ENCODE measurements at places on chromosomes 1 and 21. TPM values are rescaled to one million over a fixed set of nuclear protein-coding genes. Genes with fewer than 3 reads are reported as not detected.
A peak's percentile ranks its signal among the peaks of the same experiment; 100 is the strongest.

- H3K36me3 ChIP-seq = peaks cover 3% of the 10 kb centered on the region
- H3K27me3 ChIP-seq = peaks cover 24% of the 10 kb centered on the region
- H3K27ac ChIP-seq = no peak overlapping the region
- H3K4me3 ChIP-seq = no peak overlapping the region
- H3K4me1 ChIP-seq = peaks cover 4% of the 10 kb centered on the region
- DNase-seq = no peak
These were observed 161.0 kb downstream of the URB2 start for GRCh38 chr1:229786974-229787610.

DNA sequence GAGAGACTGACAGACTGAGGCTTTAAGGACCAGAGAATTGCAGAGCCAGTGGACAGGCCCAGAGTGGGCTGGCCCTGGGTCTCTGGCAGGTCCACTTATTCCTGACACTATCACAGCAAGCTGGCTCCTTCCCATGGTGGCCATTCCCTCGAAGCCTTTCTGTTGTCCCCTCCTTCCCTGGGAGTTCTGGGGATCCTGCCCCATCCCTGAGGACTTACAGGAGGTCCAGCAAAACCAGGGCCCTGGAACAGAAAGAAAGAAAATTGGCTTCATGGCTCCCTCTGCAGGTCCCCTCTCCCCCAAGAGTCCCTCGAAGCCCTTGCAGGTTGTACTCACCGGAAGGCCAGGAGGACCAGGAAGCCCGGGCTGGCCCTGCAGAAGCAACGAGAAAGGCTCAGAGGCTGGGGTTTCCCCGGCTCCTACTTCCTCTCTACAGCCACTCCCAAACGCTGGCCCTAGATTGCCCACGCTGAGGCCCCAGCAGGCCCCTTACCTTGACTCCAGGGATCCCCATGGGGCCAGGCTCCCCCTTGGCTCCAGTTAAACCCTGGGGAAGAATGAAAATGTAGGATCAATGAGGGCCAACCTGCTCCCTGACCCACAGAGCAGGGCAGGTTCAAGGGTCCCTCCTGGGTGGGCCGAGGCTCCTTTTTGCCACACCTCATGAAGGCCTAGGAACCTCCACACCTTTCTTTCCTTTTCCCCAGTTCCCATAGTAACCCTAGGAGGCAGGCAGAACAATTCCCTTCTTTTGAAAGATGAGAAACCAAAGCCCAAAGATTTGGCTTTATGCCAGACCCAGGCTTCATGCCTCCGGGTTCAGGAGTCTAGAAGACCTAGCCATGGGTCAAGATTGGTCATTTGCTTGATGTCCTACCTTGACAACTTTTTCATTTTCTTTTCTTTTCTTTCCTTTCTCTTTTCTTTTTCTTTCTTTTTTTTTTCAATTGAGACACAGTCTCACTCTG lies 4.6 kb downstream of the COL9A2 start:
- peaks cover 25% of the 10 kb centered on the region for H3K27me3 ChIP-seq
- H3K27ac ChIP-seq = no peak overlapping the region
- no peak overlapping the region for H3K4me3 ChIP-seq
- H3K4me1 ChIP-seq = peaks cover 12% of the 10 kb centered on the region
- H3K36me3 ChIP-seq = no peaks in the 10 kb centered on the region

- H3K4me3 ChIP-seq = no peak overlapping the region
- peaks cover 16% of the 10 kb centered on the region for H3K4me1 ChIP-seq
- H3K36me3 ChIP-seq = no peaks in the 10 kb centered on the region
- DNase-seq = no peak
- H3K27me3 ChIP-seq = peaks cover 4% of the 10 kb centered on the region
These were observed 7.9 kb downstream of the MYBPHL start for GRCh38 chr1:109298666-109299557.

- DNase-seq = no peak
- peaks cover 93% of the 10 kb centered on the region for H3K27me3 ChIP-seq
- H3K27ac ChIP-seq = peak overlapping the region; percentile 20
- H3K36me3 ChIP-seq = no peaks in the 10 kb centered on the region
- H3K4me1 ChIP-seq = peaks cover 30% of the 10 kb centered on the region
These were observed 415.7 kb upstream of the ESRRG start for GRCh38 chr1:217138799-217139466.

- peaks cover 34% of the 10 kb centered on the region for H3K27me3 ChIP-seq
- no peak overlapping the region for H3K4me3 ChIP-seq
- DNase-seq = no peak
- no peak overlapping the region for H3K27ac ChIP-seq
These were observed 5.7 kb upstream of the PPM1J start for GRCh38 chr1:112720800-112721199.

DNA sequence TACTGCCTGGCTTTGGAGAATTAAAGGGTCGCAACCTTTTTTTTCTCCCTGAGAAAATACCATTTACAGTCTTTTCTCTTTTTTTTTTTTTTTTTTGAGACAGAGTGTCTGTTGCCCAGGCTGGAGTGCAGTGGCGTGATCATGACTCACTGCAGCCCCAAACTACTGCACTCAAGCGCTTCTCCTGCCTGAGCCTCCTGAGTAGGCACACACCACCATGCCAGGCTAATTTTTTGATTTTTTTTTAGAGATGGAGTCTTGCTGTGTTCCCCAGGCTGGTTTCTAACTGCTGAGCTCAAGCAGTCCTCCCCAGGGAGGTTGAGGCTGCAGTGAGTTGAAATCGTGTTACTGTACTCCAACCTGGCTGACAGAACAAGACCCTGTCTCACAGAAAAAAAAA lies 24.6 kb downstream of the UBE4B start:
- H3K4me3 ChIP-seq = no peak overlapping the region
- no peak for DNase-seq
- H3K27me3 ChIP-seq = no peaks in the 10 kb centered on the region
- no peak overlapping the region for H3K27ac ChIP-seq
- peaks cover 14% of the 10 kb centered on the region for H3K36me3 ChIP-seq

DNA sequence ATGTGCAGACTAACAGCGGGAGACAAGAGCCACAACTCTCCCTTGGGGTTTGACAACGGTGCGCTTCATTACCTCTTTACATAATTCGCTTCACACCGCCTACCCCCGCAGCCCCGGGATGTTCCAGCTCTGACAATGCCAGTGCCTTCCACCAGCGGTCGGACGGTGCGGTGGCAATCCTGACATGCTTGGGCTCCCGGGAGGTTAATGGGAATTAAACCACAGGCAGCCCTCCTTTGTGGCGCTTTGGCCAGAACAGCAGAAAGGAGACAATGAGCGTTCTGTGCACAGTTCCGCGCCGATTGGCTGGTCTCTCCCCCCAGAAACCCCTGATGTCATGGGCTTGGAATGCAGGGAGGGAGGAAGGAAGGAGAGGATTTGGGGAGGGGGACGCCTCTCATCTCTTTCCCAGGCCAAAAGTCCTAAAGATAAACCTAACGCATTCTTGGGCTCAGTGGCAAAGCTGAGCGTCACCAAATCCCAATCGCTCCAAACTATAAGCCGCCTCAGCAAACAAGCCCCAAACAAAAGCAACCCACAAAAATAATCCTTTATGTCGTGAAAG lies 1.3 kb downstream of the CNN3 start:
- peak; percentile 83 for DNase-seq
- H3K4me1 ChIP-seq = peaks cover 56% of the 10 kb centered on the region
- peak overlapping the region; percentile 100 for H3K27ac ChIP-seq
- H3K36me3 ChIP-seq = peaks cover 23% of the 10 kb centered on the region

- H3K27me3 ChIP-seq = no peaks in the 10 kb centered on the region
- no peak overlapping the region for H3K27ac ChIP-seq
- H3K36me3 ChIP-seq = peaks cover 4% of the 10 kb centered on the region
- no peak for DNase-seq
- peaks cover 18% of the 10 kb centered on the region for H3K4me1 ChIP-seq
- H3K4me3 ChIP-seq = no peak overlapping the region
These were observed 75.3 kb downstream of the C1orf21 start for GRCh38 chr1:184462155-184462554.

DNA sequence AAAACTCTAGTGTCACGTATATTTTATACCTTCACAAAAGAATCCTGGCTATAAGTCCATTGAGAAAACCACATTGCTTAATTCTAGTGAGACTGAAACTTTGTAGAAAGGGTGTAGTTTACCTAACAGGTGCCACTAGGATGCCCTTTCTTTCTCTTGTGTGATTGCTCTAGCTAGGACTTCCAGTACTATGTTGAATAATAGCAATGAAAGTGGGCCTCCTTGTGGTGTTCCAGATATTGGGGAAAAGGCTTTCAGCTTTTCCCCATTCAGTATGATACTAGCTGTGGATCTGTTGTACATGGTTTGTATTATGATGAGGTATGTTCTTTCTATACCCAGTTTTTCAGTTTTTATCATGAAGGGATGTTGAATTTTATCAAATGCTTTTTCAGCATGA lies 39.7 kb upstream of the CHODL start:
- H3K4me1 ChIP-seq = no peaks in the 10 kb centered on the region
- no peaks in the 10 kb centered on the region for H3K27me3 ChIP-seq
- H3K36me3 ChIP-seq = no peaks in the 10 kb centered on the region
- no peak overlapping the region for H3K27ac ChIP-seq

DNA sequence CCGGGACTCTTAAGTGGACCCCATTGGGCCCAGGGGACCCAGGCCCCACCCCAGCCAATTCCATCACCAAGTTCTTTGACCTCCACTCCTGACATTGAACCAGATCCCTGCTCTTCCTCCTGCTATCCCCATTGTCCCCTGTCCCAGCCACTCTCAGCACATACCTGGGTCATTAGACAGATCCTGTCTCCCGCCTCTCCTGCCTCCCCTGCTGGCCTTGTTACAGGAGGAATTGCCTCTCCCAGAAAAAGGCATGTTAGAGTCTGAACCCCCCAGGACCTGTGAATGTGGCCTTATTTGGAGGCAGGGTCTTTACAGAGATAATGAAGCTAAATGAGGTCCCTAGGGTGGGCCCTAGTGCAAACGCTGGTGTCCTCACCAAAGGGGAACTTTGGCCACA lies 301.9 kb downstream of the NPHP4 start:
- H3K27ac ChIP-seq = no peak overlapping the region
- H3K4me1 ChIP-seq = peaks cover 16% of the 10 kb centered on the region
- H3K36me3 ChIP-seq = no peaks in the 10 kb centered on the region
- no peak overlapping the region for H3K4me3 ChIP-seq

DNA sequence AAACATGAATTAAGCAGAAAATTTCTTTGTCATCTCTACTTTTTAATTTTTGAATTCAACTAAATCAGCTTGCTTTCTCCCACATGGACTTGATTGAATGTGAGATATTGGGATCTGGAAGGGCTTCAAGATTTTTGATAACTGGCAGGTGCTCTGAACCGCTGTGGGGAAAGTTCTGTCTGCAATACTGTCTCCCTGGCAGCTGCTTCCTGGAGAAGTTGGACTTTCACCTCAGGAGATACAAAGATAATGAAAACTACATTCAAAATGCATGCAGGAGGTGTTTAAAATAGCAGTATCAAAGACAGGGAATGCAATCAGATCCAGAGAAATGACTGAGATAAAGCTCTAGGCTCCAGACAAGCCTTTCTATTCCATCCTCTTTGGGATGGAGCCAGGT lies 338.3 kb downstream of the NEGR1 start:
- H3K27me3 ChIP-seq = no peaks in the 10 kb centered on the region
- no peak overlapping the region for H3K4me3 ChIP-seq
- no peak overlapping the region for H3K27ac ChIP-seq
- no peak for DNase-seq
- H3K36me3 ChIP-seq = no peaks in the 10 kb centered on the region

- DNase-seq = no peak
- H3K27me3 ChIP-seq = no peaks in the 10 kb centered on the region
- H3K4me1 ChIP-seq = no peaks in the 10 kb centered on the region
- H3K36me3 ChIP-seq = no peaks in the 10 kb centered on the region
- no peak overlapping the region for H3K4me3 ChIP-seq
- no peak overlapping the region for H3K27ac ChIP-seq
These were observed 944.5 kb downstream of the KCNT2 start for GRCh38 chr1:195663549-195664280.

GRCh38 chr1:215748431-215748830 lies 181.3 kb downstream of the KCTD3 start:
- H3K36me3 ChIP-seq = no peaks in the 10 kb centered on the region
- DNase-seq = no peak
- H3K27ac ChIP-seq = no peak overlapping the region
- no peak overlapping the region for H3K4me3 ChIP-seq

DNA sequence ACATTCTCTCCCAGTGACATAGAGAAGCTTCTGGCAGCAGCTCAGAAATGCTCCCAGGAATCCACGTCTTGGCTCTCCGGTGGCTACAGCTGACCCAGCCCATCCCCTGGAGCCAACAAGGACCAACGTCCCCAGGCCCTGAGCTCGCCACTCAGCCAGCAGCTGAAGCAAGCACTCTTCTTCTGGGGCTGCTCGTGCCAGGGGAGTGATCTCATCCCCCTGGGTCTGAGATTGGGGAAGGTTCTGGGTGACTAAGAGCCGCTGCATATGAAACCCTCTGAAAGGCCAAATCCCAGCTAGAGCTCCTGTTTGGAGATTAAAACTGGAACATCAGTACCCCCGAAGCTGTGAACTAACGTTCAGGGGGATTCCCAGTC lies 487.9 kb downstream of the NPHP4 start:
- H3K27me3 ChIP-seq = peaks cover 27% of the 10 kb centered on the region
- no peak for DNase-seq
- H3K4me3 ChIP-seq = no peak overlapping the region
- no peak overlapping the region for H3K27ac ChIP-seq
- H3K36me3 ChIP-seq = no peaks in the 10 kb centered on the region

GRCh38 chr21:45643021-45643980 lies at the start of gene PCBP3:
Gene PCBP3, plus strand, starts transcription at chr21:45643725. Its CDS starts 206,361 bp downstream, at chr21:45850086.
- H3K4me3 ChIP-seq = peak within 1 kb of the TSS; percentile 89
- H3K27me3 ChIP-seq = peaks cover 59% of the 10 kb centered on the region
- H3K27ac ChIP-seq = peak within 1 kb of the TSS; percentile 51

DNA sequence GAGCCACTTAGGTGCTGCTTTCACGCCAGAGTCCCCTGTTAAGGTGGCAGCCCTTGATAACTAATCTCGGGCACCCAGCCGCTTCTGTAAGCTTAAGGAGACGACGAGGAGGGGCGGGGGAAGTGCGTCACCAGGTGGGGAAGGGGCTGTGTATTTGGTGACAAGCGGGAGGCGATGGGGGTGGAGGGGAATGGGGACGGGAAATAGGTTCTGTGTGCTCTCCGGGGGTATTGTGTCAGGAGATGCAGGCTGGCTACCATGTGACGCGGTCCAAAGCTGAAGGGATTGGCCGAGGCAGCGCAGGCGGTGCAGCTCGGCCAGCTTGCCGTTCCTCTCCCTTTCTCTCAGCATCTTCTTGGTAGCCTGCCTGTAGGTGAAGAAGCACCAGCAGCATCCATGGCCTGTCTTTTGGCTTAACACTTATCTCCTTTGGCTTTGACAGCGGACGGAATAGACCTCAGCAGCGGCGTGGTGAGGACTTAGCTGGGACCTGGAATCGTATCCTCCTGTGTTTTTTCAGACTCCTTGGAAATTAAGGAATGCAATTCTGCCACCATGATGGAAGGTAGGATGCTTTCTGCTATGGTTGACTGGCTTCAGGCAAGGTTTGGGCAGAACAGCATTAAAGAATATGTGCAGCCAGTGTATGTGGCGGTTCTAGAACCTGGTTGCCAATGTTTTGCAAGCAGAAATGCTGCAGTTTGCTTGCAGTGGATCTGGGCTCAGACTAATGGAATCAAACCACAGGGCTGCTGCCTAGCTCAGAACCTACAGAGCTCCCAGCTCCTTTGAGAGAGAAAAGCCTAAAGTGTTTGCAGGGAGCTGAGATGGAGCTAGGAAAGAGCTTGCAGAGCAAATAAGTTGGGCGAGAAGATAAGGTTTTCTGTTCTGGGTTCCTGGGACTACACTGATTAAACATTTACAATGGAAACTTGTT lies at the start of gene SGIP1:
Gene SGIP1 (plus strand): TSS at position 350 of the 937 bp plus-strand sequence. CDS start 206 bp downstream, at position 556.
- no peak for DNase-seq
- H3K27ac ChIP-seq = peak within 1 kb of the TSS; percentile 57

Gene TCP10L
- 0.93 TPM for total RNA-seq

Gene MPL
- not detected for total RNA-seq

Gene ANKRD34A
- 0.94 TPM for total RNA-seq

Gene CELA2A
- total RNA-seq = 0.67 TPM

Gene F5
- 6.0 TPM for total RNA-seq

Gene ITLN2
- 0.99 TPM for total RNA-seq

Gene VSIG8
- total RNA-seq = not detected

Gene IGSF8
- 33.2 TPM for total RNA-seq

Gene CNR2
- total RNA-seq = not detected

Gene NKAIN1
- total RNA-seq = 4.4 TPM

Gene SLAMF9
- not detected for total RNA-seq

Gene FAM72A
- total RNA-seq = 4.3 TPM
